ENCODE measurements at places on chromosomes 3 and 15.

DNA sequence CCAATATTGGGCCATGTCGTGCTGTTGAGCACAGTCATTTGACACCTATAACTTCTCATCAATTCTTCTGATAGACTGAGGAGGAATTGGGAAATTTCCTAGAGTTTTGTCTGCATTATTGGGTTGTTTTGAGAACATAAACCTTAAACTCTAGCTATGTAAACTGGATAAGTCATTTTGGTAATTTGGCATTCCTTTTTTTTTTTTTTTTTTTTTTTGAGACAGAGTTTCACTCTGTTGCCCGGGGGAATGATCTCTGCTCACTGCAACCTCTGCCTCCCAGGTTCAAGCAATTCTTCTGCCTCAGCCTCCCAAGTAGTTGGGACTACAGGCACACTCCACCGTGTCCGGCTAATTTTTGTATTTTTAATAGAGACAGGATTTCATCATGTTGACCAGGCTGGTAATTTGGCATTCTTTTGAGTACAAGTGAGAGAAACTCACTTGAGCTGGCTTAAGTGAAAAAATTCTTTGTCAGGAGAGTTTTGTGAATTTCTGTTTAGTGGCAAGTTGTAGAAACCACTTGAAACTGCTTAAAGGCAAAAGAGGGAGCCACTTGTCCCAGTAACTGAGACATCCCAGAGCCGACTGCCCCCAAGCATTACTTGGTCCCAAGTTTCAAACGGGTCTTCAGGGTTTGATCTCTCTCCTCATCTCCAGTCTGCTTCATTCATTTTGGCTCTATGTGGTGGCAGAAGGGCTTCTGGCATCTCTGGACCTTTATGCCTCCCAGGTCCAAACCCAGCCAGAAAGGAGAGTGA is 34.9 kb downstream of the FLNB start:
- no peak for DNase-seq

GRCh38 chr3:196440696-196441095 is 8.5 kb upstream of the UBXN7 start:
- DNase-seq, result no peak

DNA sequence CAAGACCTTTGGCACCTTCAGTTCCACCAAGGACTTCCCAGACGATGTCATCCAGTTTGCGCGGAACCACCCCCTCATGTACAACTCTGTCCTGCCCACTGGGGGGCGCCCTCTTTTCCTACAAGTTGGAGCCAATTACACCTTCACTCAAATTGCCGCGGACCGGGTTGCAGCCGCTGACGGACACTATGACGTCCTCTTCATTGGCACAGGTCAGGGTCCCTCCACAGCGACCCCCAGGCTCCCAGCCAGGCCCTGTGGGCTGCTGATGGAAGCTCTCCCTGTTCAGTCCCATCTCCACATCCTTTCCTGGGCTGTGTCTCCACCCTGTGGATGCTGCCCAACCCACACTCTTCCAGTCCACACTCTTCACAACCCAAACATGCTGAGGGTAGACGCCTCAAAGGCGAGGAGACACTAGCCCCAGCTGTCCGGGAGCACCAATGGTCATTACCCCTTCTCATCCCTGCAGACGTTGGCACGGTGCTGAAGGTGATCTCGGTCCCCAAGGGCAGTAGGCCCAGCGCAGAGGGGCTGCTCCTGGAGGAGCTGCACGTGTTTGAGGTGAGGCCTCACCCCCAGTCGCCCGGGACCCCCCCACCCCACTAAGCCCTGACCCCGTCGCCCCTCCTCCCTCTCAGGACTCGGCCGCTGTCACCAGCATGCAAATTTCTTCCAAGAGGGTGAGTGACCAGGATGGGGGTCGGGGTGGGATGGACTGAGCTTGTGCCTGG is 4.3 kb upstream of the LSMEM2 start:
- DNase-seq, result peak; percentile 77

DNA sequence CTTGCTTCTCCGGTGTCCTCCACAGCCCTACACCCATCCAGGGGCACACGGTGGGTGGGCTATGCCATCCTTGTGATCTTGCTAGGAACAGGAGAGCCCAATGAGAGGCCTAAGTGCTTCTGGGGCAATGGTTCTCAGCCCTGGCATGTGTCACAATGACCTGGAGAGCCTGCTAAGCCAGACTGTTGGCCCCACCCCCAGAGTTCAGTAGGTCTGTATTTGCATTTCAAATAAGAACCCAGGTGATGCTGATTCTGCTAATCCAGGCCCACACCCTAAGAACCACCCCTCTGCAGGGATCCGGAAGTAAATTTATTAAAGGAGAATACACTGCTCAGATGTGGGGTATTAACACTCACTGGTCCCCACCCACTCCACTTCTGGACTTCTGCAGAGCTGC is 57.9 kb downstream of the RORA start:
- no peak for DNase-seq

- DNase-seq, result peak; percentile 64
Observed at GRCh38 chr3:108153451-108153981, 62.7 kb upstream of the CD47 start.

DNA sequence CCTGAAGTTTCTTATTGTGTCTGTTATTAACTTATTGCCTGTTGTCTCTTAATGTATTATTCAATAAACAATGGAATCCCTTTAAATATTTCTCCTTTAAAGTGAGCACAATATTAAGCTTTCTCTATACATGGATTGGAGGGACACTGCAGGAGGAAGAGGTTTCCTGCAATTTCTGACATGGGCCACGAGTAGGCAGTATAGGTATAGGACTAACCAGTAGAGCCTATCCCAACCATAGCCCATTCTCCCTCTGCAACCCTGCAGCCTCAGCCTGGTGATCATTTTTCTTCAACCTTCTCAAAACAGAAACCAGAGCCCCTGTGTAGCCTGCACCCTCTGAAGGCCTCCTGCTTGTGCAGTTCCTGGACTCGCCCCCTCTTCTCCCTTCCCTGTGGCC is 124.8 kb downstream of the NEK10 start:
- DNase-seq, result no peak

DNA sequence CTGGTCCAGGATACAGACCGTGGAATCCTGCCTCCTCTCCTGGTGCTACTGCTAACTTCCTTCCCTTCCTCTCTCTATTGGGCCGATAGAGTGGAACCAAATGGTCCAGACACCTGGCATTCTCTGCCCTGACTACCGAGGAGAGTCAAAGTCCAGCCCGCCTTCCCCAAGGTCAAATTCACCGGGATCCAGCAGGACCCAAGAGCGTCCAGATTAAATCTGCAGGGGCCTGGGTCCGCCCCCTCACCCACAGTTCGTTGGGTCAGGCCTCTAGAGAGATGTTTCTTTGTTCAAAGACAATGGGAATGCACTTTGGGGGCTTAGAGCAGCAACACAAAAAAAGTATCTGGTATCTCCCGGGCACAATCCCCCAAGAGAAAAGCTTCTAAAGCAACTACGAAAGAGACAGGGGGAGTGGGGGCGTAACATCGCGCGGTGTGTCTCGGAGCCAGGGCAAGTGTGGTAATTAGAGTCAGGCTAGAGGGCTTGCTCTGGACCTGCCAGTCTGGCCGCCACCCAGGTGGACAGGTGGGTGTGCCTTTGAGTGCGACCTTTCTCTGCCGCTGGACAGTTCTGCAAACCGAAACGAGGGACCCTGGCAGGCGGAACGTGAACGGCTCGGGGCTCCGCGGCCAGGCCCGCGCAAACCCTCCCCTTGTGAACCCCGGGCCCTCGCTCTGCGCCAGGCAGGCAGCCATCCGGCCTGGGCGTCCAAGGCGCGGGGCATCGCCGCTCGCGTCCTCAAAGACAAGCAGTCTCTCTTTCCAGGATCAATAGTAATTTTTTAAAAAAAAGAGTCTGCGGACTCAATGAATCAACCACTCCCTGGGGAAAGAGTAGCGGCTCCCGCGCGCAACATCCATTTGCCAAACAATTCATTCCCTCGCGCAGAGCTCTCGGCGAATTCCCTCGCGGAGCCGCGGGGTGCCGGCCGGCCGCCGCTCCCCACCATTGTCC is 806 bp downstream of the KLHL25 start:
- peak; percentile 39 for DNase-seq

Measured in hematopoietic multipotent progenitor cell (in vitro differentiated cells).